ENCODE measurements at places on chromosomes 7 and 10. TPM values are rescaled to one million over a fixed set of nuclear protein-coding genes. Genes with fewer than 3 reads are reported as not detected.

GRCh38 chr7:25549271-25549921 is 321.1 kb upstream of the NPVF start:
- DNase-seq = no peak

DNA sequence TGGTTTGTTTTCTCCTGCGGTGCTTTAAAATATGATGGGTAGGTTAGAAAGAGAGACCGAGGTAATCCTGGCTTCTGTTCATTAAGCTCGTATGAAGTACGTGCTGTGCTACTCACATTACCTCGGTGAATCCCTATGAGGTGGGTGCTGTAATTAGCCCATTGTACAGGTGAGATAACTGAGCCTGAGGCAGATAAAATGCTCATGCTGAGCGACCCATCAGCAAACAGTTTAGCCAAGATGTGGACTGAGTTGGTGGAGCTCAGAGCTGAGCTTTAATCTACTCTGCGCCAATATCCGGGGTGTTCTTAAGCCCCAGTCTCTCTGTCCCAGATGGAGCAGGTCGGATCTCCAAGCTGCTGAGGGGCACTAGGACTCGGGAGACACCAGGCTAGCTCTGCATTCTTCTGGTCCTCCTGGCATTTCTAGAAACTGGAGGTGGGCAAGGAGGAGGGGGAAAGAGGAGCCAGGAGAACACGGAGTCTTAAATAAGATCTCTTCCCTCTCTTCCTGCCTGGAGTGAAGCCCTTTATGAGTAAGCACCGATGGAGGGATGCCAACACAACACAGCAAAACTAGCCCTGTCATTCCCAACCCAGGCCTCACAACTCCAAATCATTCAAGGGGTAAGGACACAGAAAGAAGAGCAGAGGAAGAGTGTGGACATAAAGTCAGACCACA is 458.5 kb downstream of the KCNMA1 start:
- no peak for DNase-seq

DNA sequence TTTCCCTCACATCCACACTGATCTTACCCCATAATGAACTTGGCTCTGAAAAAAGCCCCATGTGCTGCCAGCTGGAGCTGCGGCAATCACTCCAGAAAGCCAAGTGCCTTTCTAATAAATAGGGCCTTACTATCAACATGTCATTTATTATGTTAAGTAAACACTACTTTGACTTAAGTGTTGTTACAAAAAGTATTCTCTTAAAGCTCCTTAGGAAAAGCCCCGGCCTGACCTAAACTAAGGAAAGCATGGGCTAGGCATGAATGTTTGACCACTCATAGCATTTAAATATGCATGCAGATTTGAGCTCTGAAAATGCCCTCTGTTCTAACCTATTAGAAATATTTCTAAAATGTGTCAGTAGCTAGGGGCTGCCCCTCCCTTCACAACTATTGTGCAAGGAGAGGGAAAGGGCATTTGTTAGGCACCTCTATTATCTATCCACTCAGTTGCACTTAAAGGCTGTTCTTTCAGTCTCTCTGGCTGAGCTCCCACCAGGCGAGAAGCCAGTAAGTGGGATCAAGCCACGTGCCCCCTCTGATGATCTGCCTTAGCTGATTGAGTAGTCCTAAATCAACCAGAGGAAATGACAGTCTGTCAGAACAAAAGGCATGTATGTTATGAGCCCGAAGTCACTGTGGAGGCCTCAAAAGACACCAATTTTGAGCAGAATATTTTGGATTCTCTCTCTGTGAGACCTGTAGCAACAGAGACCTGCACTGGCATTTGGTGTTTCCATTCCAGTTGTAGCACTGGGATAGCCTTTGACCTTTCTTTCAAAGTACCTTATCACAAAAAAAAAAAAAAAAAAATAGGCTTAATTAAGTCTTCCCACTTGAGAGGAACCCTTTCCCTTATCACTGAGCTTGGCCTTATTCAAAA is 77.1 kb downstream of the ITGB8 start:
- DNase-seq = no peak

GRCh38 chr10:77274046-77274795 is 363.4 kb downstream of the KCNMA1 start:
- DNase-seq = no peak

DNA sequence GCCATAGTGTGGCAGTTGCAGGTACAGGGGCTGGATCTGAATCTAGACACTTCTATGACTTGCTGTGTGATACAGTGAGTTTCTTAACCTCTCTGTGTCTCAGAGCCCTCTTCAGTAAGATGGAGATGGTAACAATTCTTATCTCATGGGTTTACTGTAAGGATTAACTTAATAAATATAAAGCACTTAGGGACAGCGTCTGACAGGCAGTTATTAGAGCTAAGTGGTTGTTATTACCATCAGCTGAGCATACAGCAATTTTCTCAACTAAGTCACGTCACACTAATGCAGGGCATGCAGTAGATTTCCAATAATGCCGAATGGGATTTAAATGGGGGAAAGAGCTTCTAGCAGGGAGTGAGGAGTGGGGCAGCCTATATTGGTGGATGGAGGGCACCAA is 162.6 kb downstream of the SH2D4B start:
- DNase-seq = no peak

DNA sequence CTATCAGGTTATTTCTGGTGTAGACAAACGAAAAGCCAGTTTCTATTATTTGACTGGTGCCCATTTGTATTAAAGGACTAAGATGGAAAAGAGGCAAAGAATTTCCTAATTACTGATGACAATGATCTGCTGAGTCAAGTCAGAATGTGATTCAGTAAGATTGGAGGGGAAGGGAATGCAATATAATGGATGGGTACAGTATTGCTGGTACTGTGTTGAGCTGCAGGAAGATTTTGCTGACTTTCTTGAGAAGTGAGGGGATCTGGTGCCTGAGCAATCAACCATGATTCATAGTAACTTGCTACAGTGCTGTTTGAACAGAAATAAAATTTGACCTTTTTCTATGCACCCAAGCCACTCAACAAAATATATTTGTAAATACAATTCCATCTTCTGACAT is 139.1 kb upstream of the RHEB start:
- DNase-seq = no peak

Gene INMT
- polyA plus RNA-seq = 12.8 TPM

Gene ARMH3
- 23.0 TPM for polyA plus RNA-seq

Measured in urinary bladder (tissue), 4 donors.